ENCODE measurements at places on chromosomes 5 and 9.

- no peak for DNase-seq
These were observed 8.3 kb upstream of the SLC6A18 start for GRCh38 chr5:1216918-1217295.

GRCh38 chr5:147436596-147436995, 73.3 kb downstream of the DPYSL3 start:
- no peak for DNase-seq

- no peak for DNase-seq
These were observed 39.2 kb upstream of the EQTN start for GRCh38 chr9:27336126-27336525.

DNA sequence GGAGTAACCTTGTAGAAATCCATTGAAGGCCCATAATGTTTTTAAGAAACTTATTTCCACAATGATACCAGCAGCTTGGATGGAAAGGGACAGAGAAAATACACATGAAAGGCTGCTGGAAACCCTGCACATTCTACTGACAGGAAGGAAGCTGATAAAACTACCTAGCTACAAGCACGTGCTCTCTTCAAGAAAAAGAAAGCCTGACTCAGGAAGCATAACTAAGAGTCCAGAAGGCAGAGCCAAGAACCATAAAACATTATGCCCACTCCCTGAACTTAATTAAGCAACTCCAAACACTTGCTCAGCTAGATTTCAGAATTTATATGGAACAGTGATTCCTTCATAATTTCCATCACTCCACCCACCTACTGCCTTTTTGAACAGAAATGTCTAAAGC, 430.8 kb downstream of the SEMA5A start:
- DNase-seq = no peak

- DNase-seq = no peak
These were observed 50.4 kb upstream of the SYNPO start for GRCh38 chr5:150589862-150590601.

- DNase-seq = no peak
These were observed 27.4 kb upstream of the WHRN start for GRCh38 chr9:114532561-114533237.

DNA sequence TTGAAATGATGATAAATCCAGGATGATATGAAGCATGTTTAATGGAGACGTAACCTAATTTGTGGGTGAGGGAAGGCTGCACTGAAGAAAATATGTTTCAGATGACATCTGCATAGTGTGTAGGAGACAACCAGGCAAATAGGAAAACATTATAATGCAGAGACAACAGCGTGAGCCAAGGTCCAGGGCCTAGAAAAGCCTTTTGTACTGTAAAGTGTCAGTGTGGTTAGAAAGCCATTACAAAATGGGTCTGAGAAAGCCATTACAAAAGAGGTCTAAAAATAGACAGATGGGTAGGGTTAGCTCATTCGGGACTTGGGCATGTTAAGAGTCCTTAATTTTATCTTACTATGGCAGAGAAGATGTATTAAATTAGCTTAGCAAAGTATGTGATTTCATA, 14.9 kb upstream of the GABRG2 start:
- no peak for DNase-seq

DNA sequence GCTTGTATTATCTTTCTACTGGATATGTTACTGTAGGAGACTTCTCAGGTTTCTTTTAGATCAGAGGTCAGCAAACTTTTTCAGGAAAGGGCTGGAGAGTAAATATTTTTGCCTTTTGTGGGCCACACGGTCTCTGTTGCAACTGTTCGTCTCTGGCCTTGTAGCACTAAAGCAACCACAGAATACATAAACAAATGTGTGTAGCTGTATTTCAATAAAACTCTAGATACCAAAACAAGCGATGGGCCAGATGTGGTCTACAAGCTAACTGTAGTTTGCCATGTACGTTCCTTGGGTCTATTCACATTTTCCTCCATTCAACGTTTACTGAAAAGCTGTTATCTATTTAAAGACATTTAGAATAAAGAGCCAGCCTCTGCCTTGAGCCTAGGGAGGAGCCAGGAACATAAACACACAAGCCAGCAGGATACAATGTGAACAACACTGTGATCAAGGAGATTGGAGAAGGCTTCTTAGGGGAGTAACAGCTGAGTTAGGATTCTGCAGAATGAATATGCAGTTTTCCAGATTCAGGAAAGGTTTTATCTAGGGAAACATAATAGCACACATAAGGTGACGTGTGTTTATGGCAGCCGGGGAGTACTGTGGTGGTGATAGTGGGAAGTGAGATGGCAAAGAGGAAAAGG, 33.0 kb upstream of the HOMER1 start:
- DNase-seq = no peak

DNA sequence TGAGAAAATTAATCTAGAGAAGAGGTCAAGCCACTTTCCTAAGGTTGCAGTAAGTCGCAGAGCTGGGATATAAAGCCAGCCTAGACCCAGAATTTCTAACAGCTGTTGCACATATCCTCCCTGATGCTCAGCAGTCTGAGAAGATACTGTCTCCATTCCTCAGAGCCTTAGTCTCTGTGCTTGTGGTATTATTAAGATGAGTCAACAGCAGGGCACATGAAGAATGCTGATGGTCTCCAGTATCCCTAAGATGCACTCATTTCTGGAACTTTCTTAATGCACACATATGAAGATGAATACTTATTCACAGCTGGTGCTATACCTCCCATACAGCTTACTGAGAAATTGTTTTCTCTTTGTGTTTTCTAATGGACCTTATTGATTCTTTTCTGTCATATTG, 32.5 kb downstream of the SGCD start:
- DNase-seq = no peak

DNA sequence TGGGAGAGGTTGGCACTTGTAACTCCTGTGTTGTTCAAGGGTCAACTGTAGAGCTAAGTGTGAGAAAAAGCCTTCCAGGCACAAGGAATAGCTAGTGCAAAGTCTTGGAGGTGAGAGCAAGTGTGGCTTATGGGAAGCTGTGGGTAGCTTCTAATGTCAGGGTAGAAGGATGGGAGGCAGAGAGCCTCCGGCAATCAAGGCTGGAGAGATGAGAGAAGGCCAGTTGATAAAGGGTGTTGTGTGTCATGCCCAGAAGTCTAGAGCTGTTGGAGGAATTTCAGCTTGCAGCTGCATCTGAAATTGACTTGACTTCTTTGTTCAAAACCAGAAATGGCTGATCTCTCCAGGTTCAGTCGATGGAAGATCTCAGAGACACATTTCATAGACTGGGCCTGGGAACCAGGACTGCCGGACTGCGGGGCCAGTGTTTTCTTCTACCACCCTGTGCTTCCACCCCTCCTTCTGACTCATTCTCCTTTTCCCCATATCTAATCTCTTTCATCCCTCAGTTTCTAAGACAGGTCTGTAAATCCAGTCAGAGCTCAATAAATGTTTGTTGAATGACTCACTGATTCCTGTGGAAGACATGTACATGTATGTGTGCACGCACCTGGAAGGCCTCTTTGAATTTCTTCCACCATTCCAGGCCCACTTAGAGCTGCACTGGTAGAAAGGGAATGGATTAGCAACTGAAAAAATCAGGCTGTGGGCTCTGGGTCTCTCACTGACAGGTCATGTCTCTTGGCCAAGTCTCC, 67.8 kb upstream of the KLF4 start:
- DNase-seq = no peak

DNA sequence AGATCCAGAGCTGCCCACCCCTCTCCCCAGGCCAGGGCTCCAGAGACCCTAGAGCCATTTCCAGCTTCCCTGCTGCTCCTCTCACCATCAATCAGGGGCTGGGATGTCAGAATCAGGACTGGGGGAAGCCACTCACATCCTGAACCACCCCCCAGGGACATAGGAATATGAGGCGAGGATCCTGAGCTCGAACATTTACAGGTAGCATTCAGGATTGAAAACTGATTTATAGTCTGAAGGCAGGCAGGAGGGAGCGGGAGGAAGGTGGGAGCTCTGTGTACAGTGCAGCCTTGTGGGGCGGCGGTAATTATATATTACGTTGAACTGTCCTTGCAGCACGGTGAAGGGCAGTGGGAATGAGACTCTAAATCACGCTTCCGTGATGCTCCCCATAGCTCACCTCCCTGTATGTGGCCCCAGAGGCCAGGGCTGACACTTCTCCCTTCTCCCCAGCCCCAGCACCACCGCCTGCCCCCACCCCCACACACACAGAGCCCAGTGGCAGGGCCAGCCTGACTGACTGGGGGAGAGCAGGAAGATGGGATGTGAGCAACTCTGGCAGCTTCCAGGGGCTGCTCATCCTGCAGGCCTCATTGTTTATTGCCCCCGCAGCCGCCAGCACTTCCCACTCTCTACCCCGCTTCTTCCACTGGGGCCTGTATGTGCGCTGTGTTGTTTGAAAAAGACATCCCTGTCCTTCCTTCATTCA, 76.0 kb upstream of the HSPA9 start:
- DNase-seq = no peak

GRCh38 chr9:138071292-138071691, 193.7 kb downstream of the CACNA1B start:
- no peak for DNase-seq

DNA sequence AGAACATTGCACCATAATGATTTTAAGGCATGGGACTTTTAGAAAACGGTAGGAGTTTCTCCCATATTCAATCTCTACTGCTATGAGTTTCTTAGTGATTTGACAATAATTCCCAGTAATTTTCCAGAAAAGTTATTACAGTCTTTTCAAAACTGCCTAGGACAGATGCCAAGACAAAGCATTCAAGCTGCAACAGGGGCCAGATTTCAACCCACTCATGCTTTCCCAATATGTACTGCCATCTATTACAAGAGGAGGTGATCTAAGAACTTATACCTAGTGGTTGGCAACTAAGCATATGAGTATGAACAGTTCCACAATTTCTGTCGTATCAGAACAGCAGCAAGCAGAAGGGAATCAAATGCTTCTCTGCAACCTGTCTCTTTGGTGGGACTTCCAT, 95.1 kb upstream of the TMED7 start:
- DNase-seq = no peak

GRCh38 chr5:110768138-110768860, 29.5 kb downstream of the SLC25A46 start:
- no peak for DNase-seq

GRCh38 chr9:121499177-121499426, 542 bp downstream of the GGTA1 start:
- DNase-seq = no peak

DNA sequence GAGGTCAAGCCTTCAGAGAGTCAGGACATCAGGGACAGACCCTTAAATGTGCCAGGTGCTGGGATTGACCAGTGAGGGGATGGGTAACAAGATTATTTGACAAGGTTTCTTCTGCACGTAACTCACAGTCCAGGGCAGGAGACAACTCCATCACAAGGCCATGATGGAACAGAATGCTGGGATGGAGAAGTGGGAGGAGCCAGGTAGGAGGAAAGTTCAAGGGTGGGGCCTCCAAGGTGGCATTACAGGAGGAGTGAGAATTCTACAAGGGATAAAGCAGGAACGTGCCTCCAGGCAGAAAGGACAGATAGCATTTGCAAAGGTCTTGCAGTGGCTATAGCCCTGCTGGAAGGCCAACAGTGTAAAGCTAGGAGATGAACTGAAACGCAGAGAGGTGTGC, 102.2 kb downstream of the FGF18 start:
- DNase-seq = no peak

DNA sequence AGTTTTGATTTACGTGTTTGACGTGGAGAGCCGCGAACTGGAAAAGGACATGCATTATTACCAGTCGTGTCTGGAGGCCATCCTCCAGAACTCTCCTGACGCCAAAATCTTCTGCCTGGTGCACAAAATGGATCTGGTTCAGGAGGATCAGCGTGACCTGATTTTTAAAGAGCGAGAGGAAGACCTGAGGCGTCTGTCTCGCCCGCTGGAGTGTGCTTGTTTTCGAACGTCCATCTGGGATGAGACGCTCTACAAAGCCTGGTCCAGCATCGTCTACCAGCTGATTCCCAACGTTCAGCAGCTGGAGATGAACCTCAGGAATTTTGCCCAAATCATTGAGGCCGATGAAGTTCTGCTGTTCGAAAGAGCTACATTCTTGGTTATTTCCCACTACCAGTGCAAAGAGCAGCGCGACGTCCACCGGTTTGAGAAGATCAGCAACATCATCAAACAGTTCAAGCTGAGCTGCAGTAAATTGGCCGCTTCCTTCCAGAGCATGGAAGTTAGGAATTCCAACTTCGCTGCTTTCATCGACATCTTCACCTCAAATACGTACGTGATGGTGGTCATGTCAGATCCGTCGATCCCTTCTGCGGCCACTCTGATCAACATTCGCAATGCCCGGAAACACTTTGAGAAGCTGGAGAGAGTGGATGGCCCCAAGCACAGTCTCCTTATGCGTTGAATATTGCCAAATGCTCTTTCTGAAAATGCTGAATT, 850 bp downstream of the RRAGA start:
- DNase-seq = peak; percentile 3

- no peak for DNase-seq
These were observed 87.1 kb downstream of the MEGF10 start for GRCh38 chr5:127377651-127378050.

GRCh38 chr9:127660886-127661741, 45.7 kb upstream of the CFAP157 start:
- no peak for DNase-seq

GRCh38 chr9:77981332-77981731, 50.3 kb downstream of the GNAQ start:
- no peak for DNase-seq

- no peak for DNase-seq
These were observed 169.2 kb upstream of the HMHB1 start for GRCh38 chr5:143642791-143643190.

GRCh38 chr5:95884017-95884325, 61.4 kb upstream of the GLRX start:
- DNase-seq = no peak

DNA sequence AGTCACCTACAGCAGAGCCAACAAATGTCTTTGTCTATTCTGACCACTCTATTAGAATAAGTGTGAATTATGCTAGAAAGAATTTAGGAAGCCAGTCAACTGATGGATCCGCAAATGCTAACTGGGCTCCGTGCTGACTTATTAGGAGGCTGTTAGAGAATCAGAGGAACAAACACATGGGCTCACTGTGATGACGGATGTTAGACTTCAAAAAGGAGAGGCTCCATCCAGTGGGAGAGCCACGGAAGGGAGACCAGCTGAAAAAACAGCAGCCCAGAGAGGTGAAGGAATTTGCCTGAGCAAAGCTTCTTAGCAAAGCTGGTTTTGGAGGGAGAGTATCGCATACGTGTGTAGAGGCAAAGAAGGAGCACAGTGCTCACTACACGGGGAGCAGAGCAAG, 5.8 kb upstream of the TGFBI start:
- no peak for DNase-seq

DNA sequence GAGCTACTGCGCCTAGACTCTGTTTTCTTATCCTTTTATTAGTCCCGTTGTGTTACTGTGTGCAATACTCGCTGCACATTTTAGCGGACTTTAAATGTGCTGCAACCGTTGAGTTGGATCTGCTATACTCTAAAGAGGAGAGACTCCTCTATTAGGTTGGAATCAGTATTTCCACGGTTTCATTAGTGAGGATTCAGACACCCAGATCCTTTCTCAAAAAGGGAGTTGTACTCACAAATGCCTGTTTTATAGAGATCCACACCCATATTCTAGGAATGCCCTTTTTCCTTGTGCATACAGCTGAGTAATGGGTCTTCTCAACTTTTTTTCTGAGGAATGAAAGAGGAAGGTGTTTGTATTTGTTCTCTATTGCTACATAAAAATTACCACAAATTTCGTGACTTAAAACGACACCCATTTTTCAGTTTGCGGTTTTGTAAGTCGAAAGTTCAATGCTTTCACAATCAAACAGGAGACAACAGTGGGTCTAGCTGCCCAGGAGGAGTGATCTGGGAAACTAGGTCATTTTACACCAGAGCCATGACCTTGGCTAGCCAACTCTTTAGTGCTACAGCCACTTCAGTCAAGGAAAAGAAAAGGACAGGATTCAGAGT, 52.8 kb upstream of the SLC44A1 start:
- DNase-seq = no peak

All from CD8-positive, alpha-beta memory T cell (primary cell).